ENCODE measurements at places on chromosomes 1 and 21.

DNA sequence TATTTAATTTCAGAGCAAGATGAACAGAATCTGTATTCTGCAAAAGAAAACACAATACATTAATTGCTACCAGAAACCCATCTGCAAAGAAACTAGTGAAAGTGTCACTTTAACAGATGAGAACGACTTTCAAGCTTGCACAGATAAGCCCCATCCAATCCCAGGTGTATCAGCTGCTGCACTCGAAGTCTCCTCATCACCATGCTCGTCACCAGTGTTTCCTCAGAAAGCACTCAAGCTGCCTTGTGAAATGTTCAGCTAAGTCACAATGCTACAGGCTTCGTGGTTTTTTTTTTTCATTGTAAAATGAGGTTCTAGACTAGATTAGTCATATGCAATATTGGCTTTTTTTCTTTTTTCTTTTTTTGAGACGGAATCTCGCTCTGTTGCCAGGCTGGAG, 3.3 kb upstream of the TOMM20 start:
- no peak for DNase-seq

- no peak for DNase-seq
Observed at GRCh38 chr1:94702442-94702815, 117.7 kb upstream of the SLC44A3 start.

- no peak for DNase-seq
Observed at GRCh38 chr1:220783453-220783852, 3.3 kb upstream of the MTARC1 start.

- no peak for DNase-seq
Observed at GRCh38 chr1:12400027-12400693, 170.3 kb downstream of the VPS13D start.

DNA sequence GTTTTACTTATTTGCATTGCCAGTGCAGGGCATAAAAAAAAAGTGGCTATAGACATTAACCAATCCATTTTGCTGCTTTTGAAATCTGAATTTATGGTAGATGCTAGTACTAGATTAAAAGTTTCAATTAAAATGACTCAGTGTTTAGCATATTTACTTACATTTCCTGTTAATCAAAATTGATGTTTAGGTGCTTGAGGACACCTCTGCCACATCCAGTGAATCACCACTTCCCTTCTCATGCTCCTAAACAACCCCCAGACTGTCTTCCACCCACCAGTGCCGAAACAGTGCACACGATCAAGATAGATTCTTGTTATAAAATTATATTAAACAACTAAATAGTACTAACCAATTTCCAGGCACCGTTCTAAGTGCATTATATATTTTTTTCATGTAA, 32.7 kb downstream of the HSD17B7 start:
- DNase-seq = no peak

DNA sequence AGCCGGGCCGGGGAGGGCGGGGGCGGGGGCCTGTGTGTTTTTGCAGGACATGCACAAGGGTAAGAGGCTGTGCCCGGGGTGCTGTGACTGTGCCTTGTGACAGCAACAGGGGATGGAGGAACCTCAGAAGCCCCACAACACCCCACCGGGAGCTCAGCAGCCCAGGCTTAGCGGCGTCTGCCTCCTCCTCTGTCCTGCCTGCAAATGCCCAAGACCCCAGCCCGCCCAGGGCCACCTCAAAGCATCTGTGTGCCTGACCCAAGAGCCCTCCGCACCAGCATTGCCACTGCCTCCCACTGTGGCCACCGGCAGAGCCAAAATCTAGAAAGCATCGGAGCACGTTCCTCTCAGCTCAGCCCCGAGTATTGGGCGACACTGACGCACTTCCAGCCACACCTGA, 2.7 kb upstream of the ACTRT2 start:
- no peak for DNase-seq

DNA sequence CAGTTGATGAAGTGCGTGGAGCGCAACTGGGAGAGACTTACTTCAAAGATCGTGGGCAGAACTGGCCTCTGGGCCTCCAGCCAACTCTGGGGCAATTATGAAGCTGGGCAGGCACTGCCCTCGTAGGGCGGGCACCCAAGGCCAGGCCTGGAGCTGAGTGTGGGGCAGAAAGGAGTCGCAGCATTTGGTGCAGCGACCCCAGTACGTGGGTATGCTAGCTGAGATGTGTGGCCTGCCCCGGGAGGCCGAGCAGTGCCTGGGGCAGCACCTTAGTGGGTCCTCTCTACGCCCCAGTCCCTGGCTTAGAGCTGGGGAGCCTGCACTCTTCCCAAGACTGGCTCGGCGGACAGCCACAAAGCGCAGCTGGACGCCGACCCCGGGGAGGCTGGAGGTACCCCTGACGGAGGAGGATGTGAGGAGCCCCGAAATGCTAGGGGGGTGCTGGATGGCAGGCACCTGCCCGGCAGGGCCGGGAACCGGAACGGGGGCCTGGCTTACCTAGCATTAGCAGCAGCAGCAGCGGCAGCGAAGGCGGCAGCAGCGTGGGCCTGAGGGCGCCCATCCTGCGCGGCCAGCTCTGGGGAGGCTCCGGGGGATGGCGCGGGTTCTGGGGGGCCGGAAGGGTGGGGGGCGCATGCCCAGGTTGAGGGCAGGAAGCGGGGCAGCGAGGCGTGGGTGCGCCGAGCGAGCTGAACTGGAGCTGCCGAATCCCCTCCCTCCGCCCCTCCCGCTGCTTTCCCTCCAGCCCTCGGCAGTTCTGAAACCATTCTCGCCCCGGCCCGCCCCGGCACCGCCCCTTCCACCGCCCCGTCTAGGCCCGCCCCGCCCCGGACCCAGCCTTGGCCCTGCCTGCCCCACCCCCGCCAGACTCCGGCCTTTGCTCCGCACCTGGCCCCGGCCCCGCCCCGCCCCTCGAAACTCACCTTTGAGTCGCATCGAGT, at the start of gene IGSF8:
TSS of gene IGSF8 (minus strand) at position 709 of the 941 bp plus-strand sequence. CDS start at position 562, 147 bp downstream.
- no peak for DNase-seq

- DNase-seq = no peak
Observed at GRCh38 chr1:95532335-95532734, 298.3 kb downstream of the RWDD3 start.

GRCh38 chr21:15009837-15010363, 54.9 kb downstream of the NRIP1 start:
- DNase-seq = no peak

- DNase-seq = no peak
Observed at GRCh38 chr1:39995973-39996393, 41.0 kb downstream of the MFSD2A start.

DNA sequence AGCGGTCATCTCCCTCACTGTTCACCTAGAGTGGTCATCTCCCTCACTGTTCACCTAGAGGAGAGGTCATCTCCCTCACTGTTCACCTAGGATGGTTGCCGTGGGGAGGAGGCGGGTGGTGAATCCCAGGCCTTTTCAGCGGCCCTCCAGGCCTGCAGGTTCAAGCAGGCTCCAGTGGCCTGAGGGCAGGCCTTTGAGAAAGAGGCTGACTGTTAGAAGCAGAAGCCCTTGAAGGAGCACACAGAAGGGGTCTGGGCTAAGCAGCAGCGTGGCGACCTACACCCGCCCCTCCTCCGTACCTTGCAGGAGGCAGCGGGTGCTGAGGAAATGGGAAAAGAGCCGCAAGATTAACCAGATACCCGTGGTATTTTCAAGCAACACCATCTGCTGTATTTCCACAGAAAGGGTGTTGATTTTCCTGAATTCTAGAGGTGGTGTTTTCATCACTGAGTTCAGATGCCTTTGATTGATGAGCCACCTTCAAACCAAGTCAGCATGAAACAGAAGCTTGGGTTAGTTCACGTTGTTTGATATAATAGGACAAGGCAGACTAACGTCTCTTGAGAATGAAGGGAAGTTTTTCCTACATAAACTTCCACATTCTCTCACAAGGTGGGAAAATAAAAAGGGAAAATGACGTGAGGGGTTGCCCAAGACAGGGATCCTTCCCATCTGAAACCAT, 289.5 kb downstream of the KIF26B start:
- DNase-seq = no peak

DNA sequence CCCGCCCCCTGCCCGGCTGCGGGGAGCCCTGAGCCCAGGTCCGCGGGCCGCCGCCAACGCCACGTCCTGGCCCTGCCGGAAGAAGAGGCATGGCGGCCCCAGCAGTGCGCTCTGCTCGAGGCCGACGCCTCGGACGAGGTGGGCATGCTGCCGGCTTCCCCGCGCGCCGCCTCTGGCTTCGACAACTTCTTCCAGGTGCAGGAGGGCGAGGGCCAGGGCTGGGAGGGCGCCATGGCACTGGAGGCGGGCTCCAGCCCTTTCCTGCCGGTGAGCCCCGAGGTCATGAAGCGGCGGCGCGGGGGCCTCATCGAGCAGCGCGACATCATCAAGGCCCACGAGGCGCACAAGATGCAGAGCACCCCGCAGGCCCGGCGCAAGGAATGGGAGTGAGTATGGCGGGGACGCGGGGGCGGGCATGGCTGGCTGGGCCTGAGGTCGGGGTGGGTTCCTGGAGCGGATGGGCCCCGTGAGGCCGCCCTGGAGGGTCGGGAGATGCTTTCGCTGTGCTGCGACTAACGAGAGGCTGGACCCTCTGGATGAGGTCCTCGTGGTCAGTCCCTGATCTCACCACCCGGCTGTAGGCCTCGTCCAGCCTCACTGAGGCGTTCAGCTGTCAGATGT, 70.0 kb upstream of the CACNA1E start:
- DNase-seq = no peak

- no peak for DNase-seq
Observed at GRCh38 chr1:243394601-243395464, 139.0 kb downstream of the SDCCAG8 start.

GRCh38 chr1:33379631-33380354, 51.1 kb downstream of the PHC2 start:
- no peak for DNase-seq

GRCh38 chr1:175735144-175735543, 8.3 kb downstream of the TNR start:
- no peak for DNase-seq

GRCh38 chr1:160646711-160647328, at the start of gene SLAMF1:
Gene SLAMF1 (minus strand): TSS chr1:160647044. CDS start chr1:160646945, 99 bp downstream.
- no peak for DNase-seq
